Activated naive CD4-positive, alpha-beta T cell treated with anti-CD3 and anti-CD28 coated beads for 36 hours (primary cell): ENCODE measurements at places on chromosomes 5 and 9. TPM values are rescaled to one million over a fixed set of nuclear protein-coding genes. Genes with fewer than 3 reads are reported as not detected.

The EDIL3 gene
- total RNA-seq = not detected

The CDC42SE2 gene
- 106 TPM for total RNA-seq

The DTWD2 gene
- 5.5 TPM for total RNA-seq

The DNAJC21 gene
- total RNA-seq = 59.1 TPM

The WDR41 gene
- total RNA-seq = 22.4 TPM

The PTPDC1 gene
- 2.6 TPM for total RNA-seq

The SOX30 gene
- total RNA-seq = 0.36 TPM

The RNF183 gene
- not detected for total RNA-seq

The CCDC152 gene
- total RNA-seq = 8.1 TPM

The PCDHGB1 gene
- not detected for total RNA-seq

The TMEM167A gene
- total RNA-seq = 64.4 TPM

The P4HA2 gene
- total RNA-seq = 0.47 TPM

The PCDHB4 gene
- not detected for total RNA-seq

The SPINK7 gene
- not detected for total RNA-seq

The CCT5 gene
- 414 TPM for total RNA-seq

The ZNF879 gene
- 1.8 TPM for total RNA-seq

The HACD4 gene
- 1.6 TPM for total RNA-seq

The ANKRD34B gene
- 0.10 TPM for total RNA-seq

The PRLR gene
- total RNA-seq = not detected
